Epithelial cell of prostate (primary cell): ENCODE measurements at places on chromosomes 7 and 10.

- no peak for DNase-seq
Measured at GRCh38 chr10:62171791-62172190, 96.9 kb downstream of the RTKN2 start.

DNA sequence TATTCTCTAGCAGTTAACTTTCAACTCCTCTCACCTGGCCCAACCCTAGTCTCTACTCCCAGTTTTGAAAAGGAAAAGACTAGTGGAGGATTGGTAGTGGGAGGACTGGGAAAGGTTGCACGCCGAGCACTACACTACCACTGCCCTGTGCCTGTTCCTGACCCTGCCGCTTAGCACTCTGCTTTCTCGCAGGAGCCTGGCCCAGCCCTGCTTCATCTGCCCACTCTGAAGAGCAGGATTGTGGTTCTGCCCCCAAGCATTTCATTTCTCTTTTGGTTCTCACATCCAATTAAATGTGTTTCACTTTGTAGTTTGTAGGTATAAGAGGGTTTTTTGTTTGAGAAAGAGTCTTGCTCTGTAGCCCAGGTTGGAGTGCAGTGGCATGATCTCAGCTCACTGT lies 31.5 kb upstream of the RBM20 start:
- no peak for DNase-seq

DNA sequence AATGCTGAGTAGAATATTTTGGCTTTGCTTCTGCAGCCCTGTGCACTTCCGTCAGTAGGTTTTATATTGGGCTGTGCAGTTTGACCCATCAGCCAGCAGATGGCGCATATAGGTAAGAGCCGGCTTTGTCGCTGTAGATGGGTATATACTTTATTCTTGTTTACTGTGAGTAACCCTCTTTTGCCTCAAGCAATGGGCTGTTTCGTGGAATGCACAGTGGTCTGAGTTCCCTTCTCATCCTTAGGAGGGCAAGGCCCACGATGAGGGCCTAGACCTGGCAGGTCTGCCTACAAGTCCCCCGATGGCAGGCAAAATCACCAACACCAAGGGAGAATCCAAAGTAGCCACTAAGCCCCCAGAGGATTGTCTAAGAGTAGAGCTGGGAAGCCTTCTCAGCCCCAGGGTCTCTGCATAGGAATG lies 1002.9 kb upstream of the KCND2 start:
- DNase-seq, result peak; percentile 16

DNA sequence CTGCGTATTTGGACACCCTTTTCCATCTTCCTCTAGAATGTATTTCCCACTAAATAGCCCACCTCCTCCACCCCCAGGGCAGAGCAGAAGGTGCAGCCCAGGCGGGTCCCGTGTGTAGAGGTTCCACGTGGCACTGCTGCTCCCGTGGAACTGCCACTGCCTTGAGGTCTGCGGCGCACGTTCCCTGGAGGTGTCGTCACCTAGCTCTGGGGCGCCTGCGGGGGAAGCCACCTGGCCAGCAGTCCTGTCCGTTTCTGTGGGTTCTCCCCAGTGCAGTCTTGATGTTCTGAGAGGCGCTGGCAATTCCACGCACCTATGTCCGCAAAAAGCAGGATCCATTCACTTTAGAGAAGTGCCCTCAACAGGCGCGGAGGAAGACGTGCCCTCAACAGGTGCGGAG lies 21.9 kb downstream of the BNIP3 start:
- no peak for DNase-seq

GRCh38 chr10:119198438-119198837 lies 8.9 kb upstream of the GRK5 start:
- DNase-seq, result no peak

DNA sequence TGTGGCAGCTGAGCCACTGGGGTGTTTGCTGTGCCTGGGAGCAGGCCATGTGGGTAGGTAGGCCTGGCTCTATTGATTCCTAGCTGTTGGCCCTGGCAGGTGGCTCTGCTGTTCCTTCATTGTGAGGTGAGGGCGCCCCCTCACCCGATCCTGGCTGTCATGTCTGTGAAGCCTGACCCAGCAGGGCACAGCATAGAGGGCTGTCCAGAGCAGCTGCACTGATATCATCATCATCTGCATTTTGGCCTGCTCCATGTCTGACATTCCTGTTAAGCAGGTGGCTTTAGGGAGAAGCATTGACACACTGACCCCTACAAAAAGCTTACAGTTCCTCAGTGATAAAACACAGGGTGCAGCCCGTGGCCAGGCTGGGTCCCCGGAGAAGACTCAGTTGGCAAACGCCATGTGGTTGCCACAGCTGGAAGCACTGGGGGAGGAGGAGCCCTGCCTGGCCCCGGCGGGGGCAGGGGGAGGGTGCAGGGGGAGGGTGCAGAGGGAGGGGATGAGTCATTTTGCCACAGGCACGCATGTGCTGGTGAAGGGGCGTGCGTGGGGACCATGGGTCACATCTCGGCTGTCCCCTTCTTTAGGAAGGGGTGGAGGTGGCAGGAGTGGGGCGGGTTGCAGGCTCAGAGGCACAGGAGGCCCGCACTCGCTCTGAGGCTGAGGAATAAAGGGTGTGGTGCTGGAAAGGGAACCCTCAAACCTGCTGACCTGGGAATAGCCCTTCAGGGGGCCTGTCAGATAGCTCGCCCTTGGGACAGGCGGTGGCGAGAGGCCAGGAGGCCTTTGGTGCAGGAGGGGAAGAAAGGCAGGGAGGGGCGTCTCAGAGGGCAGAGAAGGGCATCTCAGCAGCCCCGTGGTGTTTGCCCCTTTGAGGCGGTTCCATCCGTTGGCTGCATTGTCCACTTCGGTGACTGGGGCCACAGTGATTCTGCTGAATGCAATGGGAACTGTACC lies 31.6 kb downstream of the IKZF1 start:
- no peak for DNase-seq

DNA sequence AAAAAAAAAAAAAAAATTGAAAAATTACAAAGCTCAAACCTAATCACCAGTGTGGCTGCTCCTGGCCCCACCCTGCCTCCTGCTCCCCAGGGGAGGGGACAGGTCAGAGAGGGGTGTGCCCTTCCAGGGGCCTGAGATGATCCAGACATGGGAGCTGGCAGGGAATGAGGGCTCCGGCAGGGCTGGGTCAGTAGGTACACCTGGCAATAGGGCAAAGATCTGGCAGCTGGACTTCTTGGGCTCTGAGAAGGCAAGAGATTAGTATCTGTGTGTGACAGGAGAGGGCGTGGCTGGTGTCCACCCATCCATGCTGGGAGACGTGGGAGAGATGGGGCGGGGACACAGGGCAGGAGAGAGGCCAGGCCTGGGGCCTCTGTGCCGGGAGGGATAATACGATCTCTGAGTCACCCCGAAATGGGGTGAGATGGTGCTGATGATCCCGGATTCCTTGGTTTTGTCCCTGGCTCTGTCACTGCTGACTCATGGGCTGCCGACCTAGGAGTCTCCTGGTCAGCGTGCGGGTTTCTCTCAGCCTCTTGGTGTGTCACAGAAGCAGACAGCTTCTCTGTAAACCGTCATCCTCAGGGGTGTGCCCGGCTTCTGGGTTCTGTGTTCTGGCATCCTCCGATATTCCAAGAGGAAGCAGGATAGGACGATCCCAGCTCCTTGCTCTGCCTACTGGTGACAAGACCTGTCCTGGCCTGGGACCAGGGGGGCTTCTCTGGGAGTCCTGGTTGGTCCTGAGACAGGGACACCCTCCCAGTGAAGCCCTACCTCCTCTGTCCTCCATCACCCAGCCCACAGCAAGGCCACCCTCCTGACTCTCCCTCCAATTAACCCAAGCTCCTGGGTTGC lies 8.2 kb upstream of the CLDN4 start:
- peak; percentile 94 for DNase-seq

- DNase-seq, result no peak
Measured at GRCh38 chr10:91909117-91909677, at the start of gene FGFBP3. TSS of gene FGFBP3 (minus strand) at chr10:91909486. CDS start at chr10:91908969, 517 bp downstream.

DNA sequence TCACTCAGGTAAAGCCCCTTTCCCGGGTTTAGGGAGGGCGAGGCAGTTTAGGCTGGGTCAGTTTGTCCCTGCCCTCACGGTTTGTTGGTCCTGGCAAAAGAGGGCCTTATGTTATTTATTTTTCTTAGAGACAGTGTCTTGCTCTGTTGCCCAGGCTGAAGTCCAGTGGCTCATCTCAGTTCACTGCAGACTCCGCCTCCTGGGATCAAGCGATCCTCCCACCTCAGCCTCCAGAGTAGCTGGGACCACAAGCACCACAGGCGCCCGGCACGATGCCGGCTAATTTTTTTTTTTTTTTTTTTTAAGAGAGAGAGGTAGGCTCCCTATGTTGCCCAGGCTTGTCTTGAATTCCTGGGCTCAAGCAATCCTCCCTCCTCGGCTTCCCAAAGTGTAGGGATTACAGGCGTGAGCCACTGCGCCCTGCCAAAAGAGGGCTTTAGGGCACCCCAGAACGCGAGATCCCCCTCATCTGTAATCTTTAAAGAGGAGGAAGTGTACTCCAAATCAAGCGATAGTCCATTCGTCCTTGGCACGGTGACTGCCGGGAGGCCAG lies 626 bp upstream of the BMS1 start:
- DNase-seq, result no peak

GRCh38 chr7:6556196-6556595 lies 4.9 kb upstream of the GRID2IP start:
- DNase-seq, result no peak

DNA sequence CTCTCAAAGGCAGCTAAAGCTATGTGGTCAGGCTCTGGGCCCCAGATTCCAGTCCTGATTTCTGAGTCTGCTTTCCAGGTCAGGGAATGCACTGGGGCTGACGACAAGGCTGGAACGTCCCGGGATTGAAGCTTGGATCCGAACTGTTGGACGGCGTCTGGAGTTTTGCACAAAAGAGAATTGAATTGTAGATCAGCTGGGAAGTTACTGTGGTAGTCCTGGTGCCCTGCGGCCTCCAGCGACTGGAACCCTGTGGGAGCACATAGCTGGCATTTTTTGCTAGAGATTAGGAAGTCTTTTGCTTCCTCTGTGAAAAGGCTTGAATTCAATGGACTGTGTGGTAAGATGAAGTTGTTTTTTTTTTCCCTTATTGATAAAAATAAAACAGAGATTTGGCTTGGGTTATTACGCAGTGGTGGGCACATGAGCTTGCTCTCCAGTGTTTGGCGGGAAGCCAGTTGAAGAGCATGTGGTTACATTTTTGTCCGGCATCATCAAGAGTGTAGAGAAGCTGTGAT lies at the start of gene HK1:
TSS of gene HK1 (plus strand) at position 51 of the 518 bp plus-strand sequence.
- no peak for DNase-seq

DNA sequence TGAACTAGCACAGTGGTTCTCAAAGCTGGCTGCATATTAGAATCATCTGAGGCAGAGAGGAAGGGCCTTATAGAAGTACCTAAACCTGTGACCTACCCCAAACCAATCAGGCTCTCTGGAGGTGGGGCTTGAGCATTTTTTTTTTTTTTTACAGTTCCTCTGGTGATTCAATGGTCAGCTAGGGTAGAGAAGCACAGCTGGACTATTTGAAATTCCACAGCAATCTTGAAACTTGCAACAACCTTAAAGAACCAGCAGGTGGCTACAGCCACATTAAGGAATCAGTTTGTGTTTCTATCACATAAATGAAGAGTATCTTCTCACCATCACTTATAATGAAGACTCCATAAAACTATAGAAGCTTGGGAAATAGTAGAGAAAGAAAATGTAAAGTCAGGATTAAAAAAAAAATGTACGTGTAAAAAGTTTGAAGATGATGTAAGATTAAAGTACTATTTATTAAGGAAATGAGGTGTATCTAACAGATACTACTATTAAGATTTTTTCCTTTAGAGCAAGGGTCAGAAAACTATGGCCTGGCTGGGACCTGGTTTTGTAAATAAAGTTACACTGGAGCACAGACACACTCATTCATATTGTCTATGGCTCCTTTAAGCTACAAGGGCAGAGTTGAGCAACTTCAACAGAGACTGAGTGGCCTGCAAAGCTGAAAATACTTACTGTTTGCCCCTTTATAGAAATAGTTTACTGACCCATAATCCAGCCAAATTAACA lies 3.8 kb downstream of the RTKN2 start:
- peak; percentile 83 for DNase-seq

GRCh38 chr10:56593120-56593519 lies 232.1 kb upstream of the ZWINT start:
- DNase-seq, result no peak

GRCh38 chr7:139838876-139839275 lies 9.8 kb downstream of the TBXAS1 start:
- no peak for DNase-seq

DNA sequence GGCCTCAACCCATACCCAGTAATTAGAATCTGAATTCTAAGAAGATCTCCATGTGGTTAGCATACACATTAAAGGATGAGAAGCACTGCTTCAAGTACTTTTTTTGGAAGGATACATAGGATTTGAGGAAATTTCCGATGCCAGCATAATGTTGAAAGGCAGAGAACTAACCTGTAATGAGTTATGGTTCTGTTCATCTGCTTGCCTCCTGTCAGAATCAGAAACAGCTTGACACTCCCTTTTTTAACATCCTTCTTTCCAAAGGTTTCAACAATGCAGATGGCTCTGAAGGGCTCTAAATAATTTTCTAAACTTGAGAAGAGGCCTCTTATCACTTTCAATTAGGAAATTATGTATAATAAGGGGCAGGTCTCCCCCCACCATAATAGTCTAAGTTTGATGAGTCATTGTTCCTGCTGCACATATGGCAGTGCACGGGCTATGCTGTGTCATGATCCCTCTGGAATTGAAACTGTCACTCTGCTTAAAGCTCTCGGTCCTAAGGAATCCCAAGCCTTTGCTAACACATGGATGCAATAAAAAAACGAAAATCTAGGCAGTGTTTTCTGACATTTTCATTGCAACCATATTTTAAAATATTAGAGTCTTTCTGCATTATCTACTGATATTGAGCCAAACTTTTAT lies 291.2 kb upstream of the FZD1 start:
- DNase-seq, result no peak

- DNase-seq, result no peak
Measured at GRCh38 chr7:69213878-69214277, 384.4 kb upstream of the AUTS2 start.

GRCh38 chr10:113020838-113021237 lies 70.8 kb downstream of the TCF7L2 start:
- DNase-seq, result no peak

DNA sequence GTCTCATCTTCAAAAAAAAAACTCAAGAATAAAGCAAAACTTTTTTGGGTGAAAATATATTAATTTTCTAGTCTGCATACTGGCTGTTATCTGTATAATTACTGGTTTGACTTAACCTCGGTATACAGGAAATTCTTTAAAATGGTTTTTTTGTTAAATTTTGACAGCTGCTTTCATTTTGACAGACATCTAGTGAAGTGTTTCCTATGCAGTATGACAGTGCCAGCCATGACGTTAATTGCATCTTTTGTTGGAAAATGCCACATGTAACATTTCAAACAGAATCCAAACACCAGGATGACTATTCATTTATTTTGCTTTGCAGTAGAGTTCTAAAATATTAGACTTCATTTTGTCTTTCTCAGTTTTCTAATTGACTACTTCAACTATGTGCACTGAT lies 460.4 kb downstream of the NXPH1 start:
- DNase-seq, result no peak
